ENCODE measurements at places on chromosomes 1 and 21.
A peak's percentile ranks its signal among the peaks of the same experiment; 100 is the strongest.

DNA sequence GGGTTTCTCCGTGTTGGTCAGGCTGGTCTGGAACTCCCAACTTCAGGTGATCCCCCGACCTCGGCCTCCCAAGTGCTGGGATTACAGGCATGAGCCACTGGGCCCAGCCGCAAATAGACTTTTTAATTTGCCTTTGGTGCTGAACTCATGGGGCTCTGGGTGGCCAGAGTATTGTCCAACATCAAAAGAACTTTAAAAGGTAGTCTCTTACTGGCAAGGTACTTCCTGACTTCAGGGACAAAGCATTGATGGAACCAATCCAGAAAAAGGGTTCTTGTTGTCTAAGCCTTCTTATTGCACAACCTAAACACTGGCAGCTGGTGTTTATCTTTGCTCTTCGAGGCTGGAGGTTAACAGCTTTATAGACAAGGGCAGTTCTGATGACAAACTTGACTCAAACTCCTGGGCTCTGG, 3.8 kb upstream of the KTI12 start:
- no peak for DNase-seq

DNA sequence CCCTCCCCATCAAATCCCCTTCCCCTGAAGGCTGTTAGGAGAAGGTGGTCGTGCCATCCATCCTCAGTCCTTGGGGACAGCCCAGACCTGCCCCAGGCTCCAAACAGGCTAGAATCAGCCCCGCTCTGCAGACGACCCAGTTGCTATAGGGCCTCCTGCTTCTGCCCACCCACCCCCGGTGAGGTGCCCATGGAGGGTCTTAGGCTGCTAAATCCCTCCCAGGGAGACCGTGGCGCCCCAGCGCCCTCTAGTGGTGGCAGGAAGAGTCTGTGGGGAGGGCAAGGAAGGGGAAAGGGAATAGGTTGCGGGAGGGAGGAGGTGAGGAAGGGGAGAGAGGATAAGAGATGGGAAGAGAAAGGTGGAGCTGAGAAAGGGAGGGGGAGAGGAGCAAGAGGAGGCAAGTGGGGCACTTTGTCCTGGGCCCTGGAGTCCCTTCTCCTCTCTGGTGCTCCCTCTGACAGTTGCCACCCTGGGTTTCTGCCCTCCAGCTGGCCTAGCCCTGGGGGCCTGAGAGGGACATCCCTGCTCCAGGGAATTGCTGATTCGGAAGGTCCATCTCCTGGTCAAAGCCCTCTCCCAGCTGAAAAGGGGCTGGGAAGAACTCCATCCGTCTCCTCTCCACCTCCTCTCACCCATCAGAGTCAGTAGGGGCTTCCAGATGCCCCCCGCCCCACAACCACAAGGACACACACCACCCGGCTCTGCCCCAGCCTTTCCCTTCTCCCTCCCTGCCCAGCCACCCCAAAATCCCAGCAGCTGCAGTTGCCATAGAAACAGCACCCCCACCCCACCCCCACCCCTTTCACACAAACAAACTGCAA, 55.4 kb downstream of the CAMK2N1 start:
- peak; percentile 52 for DNase-seq

DNA sequence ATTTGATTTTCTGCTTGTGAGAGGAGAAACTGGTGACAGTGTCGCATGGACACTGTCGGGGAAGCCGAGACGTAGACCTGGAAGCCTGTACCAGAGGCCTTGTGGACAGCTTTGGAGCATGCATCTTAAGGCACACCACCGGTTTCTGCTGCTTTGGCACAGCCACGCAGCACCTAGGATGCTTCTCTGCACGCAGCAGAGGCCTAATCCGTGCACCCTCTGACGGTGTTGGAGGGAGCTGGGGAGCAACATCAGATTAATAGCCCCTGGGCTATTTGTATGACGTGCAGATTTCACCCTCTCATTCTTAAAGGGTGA, 30.3 kb downstream of the TEX35 start:
- DNase-seq, result no peak

DNA sequence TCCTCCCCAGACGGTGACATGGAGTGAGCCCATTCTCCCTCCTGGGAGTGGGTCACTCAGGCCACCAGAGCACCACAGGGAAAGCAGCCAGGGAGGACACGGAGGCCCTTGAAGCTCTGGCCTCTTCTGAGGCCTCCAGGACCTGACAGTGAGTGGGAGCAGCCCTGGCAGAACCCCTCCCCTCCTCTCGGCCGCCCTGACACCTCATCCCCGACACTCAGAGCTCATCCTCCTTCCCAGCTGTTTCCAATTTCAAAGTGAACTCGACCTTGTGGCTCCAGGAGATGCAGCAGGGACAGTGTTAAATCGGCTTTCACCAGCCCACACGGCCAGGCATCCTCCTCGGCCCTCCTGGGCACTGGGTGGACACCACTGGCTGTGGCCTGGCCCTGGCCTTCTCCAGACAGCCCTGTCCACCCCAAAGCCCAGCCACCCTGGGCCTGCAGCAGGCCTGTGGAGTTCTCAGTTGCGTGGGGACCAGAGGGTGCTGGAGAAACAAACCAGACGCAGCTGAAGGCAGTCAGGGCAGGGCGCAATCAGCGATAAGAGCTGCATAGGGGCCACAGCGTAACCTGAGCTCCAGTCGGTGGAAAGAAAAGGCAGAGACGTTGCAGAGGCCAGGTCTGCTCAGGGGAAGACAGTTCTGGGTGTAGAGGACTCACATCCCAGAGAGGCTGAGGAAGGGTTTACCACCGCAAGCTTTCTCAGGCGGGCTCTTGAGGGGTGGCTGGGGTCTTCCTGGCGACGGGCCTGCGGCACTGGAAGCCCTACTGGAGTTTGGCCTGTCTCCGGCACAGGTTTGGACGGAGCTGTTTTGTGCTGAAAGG, 27.1 kb downstream of the FTCD start:
- no peak for DNase-seq

- DNase-seq, result no peak
These were observed 7.0 kb upstream of the NT5C1A start for GRCh38 chr1:39678889-39679288.
